Bronchial epithelial cell (primary cell): ENCODE measurements at places on chromosomes 6 and 20.

GRCh38 chr20:33672426-33673113 is 1.7 kb downstream of the NECAB3 start:
- no peak for DNase-seq

GRCh38 chr6:14709066-14709670 is 536.7 kb upstream of the JARID2 start:
- peak; percentile 44 for DNase-seq

GRCh38 chr6:2961506-2961905 is 9.9 kb downstream of the SERPINB6 start:
- no peak for DNase-seq

GRCh38 chr20:60254901-60255411 is 296.7 kb downstream of the CDH26 start:
- no peak for DNase-seq

GRCh38 chr6:35318196-35319171 is 20.9 kb downstream of the DEF6 start:
- peak; percentile 50 for DNase-seq

- no peak for DNase-seq
These were observed 44.2 kb upstream of the TMEM217 start for GRCh38 chr6:37302086-37302686.

GRCh38 chr6:209432-210103 is 82.7 kb upstream of the DUSP22 start:
- DNase-seq: no peak

- DNase-seq: no peak
These were observed 31.2 kb downstream of the SLC9A8 start for GRCh38 chr20:49843770-49844380.

DNA sequence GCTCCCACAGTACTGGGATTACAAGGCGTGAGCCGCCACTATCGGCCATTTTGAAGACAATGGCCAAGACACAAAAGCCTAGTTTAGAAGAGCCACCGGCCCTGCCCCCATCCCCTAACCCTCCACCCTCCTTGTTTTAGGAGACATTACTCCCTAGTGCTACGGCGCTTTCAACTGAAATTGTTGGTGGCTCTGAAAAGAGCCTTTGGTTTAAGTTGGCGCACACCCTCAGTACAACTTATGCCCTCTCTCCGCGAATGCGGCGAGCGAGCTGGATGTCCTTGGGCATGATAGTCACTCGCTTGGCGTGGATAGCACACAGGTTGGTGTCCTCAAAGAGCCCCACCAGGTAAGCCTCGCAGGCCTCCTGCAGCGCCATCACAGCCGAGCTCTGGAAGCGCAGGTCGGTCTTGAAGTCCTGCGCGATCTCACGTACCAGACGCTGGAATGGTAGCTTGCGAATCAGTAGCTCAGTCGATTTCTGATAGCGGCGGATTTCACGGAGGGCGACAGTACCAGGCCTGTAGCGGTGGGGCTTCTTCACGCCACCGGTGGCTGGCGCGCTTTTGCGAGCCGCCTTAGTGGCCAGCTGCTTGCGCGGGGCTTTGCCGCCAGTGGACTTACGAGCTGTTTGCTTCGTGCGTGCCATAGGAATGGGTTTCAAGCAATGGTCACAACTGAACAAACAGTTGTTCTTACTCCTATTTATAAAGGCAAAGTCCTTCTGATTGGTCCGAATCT is 114.9 kb upstream of the BTN3A2 start:
- DNase-seq: peak; percentile 82

- DNase-seq: no peak
These were observed 656 bp downstream of the RTEL1 start for GRCh38 chr20:63658749-63659187.

DNA sequence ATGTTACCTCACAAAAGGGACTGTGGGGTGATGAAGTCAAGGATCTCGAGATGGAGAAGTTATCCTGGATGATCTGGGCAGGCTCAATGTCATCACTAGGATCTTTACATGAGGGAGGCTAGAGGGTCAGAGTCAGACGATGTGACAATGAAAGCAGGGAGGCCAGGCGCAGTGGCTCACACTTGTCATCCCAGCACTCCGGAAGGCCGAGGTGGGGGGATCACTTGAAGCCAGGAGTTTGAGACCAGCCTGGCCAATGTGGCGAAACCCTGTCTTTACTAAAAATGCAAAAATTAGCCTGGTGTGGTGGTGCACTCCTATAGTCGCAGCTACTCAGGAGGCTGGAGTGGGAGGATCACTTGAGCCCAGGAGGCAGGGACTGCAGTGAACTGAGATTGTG is 68.8 kb downstream of the TTLL2 start:
- DNase-seq: no peak

DNA sequence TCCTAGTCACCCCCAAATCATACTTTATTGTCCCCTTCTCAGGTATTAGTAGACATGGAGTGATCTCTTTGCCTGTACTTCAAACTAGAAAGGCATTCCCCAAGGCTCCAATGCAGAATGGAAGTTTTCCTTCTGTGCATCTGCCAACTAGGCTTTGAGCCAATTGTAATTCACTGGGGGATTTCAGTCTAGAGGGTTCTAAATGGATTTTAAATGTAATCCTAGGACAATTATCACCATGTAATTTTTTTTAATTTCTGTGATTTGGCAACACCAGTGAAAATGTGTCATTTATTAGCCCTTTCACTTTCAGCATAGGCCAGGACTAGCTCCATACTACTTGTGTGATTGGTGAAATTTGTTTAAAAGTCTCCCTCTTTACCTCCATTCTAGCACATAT is 557.6 kb upstream of the MARCKS start:
- DNase-seq: no peak

DNA sequence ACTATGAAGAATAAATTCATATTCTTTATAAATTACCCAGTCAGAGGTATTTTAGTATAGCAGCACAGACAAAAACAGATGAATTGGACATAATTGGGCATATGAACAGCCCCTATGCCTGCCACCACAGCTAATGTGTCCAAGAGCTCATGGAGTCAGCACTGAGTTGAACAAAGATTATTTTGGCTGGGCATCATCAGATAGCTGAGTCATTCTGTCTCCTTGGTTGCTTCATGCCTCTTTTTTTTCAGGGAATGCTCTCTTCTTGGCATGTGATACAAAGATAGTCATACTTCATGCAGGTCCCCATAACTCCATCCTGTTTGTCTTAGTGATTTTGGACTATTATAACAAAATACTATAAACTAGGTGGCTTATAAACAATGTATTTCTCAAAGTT is 275.6 kb downstream of the TENT5A start:
- DNase-seq: peak; percentile 23

GRCh38 chr6:9732056-9732455 is 682.8 kb downstream of the TFAP2A start:
- no peak for DNase-seq

DNA sequence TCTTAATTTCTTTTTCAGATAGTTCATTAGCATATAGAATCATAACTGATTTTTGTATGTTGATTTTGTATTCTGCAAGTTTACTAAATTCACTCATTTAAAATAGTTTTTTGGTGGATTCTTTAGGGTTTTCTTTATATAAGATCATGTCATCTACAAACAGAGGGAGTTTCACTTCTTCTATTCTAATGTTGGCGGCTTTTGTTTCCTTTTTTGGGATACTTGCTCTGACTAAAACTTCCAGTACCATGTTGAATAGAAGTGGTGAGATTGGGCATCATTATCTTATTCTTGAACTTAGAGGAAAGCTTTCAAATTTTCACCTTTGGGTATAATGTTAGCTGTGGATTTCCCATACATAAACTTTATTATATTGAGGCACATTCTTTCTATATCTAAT is 296.9 kb downstream of the BCKDHB start:
- DNase-seq: no peak

DNA sequence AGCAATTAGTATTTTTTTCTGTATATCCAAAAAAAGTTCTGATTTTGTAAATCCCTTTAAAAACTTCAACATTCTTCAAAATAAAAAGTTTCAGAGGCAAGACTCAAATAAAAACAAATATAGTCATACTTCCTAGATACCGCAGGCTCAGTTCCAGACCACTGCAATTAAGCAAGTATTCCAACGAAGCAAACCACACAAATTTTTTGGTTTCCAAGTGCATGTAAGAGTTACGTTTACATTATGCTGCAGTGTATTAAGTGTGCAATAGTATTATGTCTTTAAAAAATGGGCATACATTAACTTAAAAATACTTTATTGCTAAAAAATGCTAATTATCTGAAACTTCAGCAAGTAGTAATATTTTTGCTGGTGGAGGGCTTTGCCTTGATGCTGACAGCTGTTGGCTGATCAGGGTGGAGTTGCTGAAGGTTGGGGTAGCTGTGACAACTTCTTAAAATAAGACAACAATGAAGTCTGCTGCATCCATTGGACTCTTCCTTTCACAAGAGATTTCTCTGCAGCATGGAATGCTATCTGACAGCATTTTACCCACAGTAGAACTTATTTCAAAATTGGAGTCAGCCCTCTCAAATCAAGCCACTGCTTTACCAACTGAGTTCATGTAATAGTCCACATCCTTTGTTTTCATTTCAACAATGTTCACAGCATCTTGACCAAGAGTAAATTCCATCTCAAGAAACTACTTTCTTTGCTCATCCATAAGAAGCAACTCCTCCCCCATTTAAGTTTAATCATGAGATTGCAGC is 46.0 kb downstream of the PHIP start:
- DNase-seq: no peak

DNA sequence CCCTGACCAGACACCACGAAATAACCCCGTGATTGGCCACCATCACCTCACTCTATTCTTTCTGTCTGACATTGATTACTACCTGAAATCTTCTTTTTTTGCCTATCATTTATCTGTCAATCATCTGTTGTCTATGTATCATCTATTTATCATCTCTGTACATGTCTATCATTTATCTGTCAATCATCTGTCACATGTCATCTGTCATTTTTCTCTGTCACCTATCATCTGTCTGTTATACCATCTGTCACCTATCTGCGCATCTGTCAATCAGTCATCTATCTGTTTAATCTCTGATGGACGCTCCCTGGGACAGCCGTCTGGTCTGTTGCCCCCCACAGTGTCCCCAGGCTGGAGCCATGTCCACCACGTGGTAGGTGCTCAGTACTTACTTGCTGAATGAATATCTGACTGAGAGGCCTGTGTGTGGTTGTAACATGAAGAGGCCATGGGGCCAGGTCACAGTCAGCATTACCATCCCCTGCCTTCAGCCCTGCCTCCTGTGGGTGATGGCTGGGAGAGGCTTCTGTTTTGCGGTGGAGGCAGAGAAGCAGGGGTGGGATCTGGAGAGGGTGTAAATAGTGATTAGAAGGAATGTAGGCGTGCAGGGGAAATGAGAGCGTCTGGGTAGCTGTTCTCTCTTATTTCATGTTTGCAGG is 302.7 kb downstream of the QKI start:
- no peak for DNase-seq

GRCh38 chr6:31513456-31514165 is 15.2 kb upstream of the MCCD1 start:
- no peak for DNase-seq

DNA sequence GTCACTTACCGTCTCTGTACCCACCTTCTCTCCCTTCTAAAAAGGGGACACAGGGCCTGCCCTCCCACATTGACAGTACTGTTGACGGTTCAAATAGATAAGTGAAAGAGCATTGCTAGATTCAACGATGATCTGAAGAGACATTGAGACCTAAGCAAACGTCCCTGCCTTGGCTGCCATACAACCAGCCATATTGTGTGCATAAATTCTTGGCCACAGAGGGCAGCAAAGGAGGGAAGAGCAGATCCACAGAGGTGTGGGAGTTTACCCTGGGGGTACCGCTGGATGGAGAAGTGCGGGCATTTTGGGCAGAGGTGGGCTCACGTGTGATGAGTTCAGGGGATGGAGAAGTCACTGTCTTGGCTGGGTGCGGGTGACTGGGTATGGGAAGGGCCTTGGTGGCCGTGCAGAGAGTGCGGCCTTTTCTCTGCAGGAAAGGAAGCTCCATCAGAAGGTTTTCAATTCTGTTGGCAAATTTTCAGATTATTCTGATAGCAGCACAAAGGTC is 85.6 kb downstream of the POPDC3 start:
- no peak for DNase-seq

DNA sequence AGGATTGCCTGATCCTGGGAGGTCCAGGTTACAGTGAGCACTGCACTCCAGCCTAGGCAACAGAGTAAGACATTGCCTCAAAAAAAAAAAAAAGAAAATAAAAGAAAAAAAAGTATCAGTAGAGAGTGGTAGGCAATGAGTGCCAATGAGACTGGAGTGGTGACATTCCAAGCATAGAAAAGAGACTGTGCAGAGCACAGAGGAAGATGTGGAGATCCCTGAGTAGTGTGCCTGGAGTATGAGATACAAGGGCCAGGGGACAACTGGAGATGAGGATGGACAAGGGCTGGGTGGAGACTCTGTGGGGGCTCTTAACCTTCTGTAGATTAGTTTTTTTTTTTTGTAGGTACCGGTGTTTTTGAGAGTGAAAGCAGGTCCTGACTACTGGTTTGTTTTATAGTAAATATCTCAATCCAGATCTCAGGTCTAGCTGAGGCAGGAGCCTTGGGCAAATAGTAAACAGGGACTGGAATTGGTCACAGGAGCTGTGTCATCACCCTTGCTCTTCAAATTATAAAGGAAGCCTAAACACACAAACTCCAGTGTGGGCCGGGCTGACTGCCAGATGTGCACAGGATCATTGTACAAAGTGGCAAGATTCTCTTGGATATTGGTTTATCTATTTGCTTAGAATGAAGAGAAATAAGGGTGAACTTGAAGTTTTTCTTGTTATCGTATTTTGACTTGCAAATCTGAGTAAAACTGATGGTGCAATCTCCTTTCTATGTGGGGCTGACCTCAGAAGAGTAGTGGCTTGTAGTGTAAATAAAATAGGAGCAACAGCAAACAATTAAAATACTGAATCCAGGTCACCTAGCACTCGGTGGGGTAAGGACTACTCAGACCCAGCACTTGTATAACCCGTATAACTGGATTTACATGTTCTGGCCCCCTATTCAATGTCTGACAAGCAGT is 144.9 kb downstream of the SOX4 start:
- peak; percentile 75 for DNase-seq

- no peak for DNase-seq
These were observed 94.1 kb upstream of the RNF24 start for GRCh38 chr20:4109307-4109940.

DNA sequence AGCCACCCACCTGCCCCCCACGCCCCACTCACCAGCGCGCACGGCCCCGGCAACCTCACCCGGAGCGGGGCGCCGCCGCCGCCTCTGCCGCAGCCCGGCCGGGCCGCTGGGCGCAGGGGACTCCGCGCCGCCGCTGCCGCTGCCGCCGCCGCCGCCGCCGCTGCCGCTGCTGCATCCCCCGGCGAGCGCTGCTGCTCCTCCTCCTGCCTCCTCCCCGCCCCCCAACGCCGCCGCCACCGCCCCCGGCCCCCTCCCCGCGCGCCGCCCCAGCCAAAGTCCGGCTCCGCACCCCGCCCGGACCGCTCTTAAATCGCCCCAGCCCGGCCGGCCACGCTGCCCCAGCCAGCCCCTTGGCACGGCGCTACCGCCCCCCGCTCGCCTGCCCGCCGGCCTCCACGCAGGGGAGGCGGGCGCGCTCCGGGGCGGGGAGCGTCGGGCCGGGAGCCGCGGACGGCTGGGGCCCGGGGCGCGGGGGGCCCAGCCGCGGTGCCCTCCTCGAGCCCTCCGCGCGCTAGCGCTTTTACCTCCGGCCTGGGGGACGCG is at the start of gene SULF2:
Gene SULF2, minus strand, starts transcription at position 171 of the 543 bp plus-strand sequence. CDS start 28,118 bp downstream, outside the sequence.
- no peak for DNase-seq

- DNase-seq: no peak
These were observed 414.3 kb downstream of the KIF16B start for GRCh38 chr20:16158976-16159286.

GRCh38 chr6:89792881-89793280 is 26.7 kb downstream of the MDN1 start:
- peak; percentile 52 for DNase-seq
